ENCODE measurements at places on chromosomes 12 and 14.

GRCh38 chr12:76552343-76552938 lies 7.1 kb downstream of the OSBPL8 start:
- no peak for DNase-seq

- no peak for DNase-seq
Measured at GRCh38 chr14:104865631-104866441, 768 bp downstream of the CEP170B start.

GRCh38 chr14:96275177-96276112 lies 19.4 kb downstream of the BDKRB1 start:
- peak; percentile 71 for DNase-seq

DNA sequence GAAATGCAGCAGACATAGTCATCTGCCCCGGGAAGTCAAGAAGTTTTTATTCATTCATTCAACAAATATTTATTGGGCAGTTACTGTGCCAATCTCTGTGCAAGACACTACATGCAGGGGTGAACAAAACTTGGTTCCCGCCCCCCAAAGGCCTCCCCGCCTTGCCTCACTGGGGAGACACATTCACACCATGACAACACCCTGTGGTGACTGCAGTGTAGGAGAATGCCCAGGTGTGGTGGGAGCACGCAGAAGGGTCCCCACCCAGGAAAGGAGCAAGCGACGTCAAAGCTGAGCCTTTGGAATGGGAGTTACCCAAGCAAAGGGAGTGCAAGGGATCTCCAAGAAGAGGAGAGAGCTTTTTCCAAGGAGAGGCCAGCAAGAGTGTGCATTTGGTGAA lies 1.6 kb upstream of the AQP6 start:
- no peak for DNase-seq

DNA sequence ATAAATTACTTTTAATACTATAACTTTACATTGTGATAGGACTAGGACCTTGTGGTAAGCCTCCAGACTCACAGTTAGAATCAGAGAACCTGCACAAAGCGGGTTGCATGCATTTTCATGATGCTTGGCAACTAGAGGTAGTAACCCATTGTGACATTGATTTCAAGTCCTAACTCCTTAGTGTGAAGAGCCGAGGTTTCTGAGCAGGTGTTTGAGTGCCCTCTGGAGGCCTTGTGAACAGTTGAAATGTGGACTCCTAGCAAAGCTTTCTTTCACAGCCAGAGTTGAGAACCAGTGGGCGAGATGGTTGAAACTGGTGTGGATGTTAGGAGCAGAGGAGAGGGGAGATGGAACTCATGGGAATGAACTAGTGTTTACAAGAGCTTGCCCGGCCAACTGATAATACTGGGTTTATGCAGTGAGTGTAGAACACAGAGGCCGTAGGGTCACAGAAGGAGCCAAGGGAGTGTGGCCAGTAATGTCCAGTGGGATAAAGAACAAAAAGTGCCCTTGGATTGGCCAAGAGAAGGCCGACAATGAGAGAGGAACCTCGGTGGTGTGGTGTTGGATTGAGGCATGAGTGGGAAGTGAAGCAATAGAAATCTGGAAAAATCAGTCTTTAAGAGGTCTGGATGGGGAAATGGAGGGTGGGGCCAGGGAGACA lies 10.9 kb downstream of the ZNF664 start:
- peak; percentile 66 for DNase-seq

DNA sequence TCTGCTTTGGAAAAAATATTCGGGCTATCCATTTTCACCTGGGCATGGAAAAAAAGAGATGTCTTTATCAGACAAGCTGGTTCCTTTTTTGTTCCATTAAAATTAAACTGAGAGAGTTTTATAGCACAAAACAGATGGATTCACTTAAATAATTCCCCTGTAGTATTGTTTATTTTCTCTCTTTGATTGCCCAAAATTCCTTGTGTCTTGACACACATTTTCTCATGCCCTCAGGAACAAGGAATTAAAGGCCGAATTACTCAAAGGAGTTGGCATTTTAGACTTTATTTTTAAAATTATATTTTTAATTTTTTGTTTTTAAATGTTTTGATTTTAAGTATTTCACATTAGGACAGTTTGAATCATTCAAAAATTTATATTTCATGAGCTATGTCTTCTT lies 69.6 kb upstream of the SLCO1C1 start:
- DNase-seq: no peak

DNA sequence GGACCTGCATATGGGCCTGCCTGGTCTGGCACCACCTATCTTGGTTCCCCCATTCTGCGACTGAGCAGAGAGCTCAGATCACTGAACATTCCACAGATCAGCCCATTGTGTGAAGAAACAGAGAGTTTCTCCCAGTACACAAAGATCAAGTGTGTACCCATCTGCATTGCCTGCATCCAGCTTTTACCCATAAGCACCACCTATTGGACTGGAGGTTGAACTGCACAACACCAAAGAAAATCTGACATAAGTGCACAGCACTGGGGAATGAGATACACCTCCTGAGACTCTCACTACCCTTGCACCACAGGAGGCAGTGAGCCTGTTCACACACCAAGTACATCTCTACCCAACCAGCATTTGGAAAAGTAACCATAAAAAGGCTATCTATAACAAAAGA lies 362.6 kb upstream of the CLEC14A start:
- no peak for DNase-seq

DNA sequence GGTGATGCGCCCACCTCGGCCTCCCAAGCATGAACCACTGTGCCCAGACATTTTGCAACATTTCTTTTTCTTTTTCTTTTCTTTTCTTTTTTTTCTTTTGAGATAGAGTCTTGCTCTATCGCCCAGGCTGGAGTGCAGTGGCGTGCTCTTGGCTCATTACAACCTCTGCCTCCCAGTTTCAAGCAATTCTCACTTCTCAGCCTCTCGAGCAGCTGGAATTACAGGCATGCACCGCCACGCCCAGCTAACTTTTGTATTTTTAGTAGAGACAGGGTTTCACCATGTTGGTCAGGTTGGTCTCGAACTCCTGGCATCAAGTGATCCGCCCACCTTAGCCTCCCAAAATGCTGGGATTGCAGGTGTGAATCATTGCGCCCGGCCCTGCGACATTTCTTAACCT lies 7.6 kb upstream of the CDC42BPB start:
- no peak for DNase-seq

- DNase-seq: no peak
Measured at GRCh38 chr12:65603438-65604351, 220.6 kb upstream of the HMGA2 start.

GRCh38 chr14:64337888-64338615 lies 43.9 kb upstream of the ESR2 start:
- peak; percentile 9 for DNase-seq

- DNase-seq: no peak
Measured at GRCh38 chr12:126889501-126889900, 1377.5 kb upstream of the TMEM132C start.

- no peak for DNase-seq
Measured at GRCh38 chr12:15819644-15820437, 30.7 kb upstream of the EPS8 start.

DNA sequence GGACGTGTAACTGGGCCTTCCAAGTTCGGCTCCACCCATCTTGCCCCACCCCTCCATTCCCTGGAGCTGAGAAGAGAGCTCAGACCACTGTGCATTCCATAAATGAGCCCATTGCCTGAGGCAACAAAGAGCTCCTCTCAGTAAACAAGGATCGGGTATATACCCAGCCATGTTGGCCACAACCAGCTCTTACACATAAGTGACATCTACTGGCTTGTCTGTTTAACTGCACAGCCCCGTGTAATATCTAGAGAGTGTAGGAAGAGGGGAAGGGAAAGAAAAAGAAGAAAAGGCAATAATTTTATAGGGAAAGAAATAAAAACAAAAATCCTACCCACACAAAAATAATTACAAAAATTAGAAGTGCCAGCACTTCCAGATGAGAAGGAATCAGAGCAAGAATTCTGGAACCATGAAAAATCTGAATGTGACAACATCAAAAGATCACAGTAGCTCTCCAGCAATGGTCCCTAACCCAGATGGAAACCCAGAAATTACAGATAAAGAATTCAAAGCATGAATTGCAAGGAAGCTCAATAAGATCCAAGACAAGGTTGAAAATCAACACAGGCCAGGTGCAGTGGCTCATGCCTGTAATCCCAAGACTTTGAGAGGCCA lies 308.1 kb downstream of the RPAP3 start:
- peak; percentile 57 for DNase-seq

DNA sequence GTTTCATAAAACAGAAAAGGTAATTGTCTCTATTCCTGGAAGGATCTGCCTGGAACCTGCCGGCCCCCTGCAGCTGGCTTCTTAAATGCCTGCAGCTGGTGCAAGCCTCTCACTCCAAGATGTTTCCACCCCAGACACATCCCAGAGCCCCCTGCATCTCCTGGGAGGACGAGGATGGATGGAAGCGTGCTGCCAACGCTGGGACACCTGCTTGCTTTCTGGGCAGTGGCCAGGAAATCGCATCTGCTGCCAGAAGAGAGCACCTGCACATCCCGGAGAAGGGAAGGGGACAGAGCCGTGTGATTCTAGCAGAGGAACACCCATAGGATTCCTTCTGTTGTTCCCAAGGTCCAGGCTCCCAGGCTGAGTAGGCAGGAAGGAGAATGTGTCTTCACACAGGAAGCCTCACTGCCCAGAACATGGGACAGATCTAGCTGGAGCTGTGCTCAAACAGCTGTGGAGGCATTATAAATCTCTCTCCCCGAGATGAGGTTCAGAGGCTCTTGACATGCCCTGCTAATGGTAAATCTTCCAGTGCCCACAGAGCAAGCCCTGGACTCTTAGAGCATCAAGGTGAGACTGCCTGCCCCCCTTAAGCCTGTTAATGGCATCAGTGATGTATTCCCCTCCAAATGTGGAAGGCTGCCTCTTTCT lies 138.8 kb upstream of the MAP1LC3B2 start:
- DNase-seq: no peak

DNA sequence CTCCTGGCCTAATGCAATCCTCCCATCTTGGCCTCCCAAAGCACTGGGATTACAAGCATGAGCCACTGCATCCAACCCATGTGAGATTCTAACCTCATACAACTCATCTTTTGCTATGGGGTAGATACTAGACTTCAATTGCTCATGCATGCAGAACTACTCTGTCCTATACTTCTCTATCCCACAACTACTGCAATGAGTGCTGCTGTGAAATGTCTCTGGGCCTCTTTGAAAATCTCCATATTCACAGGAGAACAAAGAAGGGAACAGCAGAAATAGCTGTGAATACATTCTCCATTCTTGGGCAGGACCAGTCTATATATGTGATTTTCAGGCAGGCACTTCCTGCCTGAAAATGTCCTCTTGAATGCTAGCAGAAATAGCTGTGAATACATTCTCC lies 220.7 kb upstream of the GRIP1 start:
- DNase-seq: no peak

DNA sequence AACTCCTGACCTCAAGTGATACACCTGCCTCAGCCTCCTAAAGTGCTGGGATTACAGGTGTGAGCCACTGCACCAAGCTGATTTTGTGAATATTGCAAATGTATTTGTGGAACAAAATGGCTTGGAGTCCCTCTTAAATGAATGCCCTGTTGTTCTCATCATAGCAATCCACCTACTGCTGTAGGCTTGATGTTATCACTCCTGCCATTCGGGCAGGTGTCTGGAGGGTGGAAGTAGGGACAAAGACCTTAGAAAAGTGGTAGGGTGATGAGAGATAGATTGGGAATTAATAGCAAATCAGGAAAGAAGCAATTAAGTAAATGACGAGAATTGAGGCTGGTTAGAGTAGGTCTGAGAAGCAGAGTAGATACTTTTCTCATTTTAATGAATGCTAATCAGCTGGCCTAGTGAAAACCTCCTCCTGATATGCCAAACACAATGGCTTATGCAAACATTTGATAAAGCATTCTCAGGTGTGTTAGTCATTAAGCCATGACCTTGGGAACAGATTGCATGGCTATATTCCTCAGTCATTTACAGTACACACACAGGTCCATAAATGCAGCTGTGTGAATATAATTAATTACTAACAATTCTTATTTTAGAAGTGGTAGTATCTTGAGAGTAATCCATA lies 60.5 kb upstream of the USP44 start:
- DNase-seq: no peak

- no peak for DNase-seq
Measured at GRCh38 chr12:21696625-21697024, 39.0 kb upstream of the LDHB start.

GRCh38 chr14:105761842-105762241 lies 235.5 kb downstream of the TMEM121 start:
- no peak for DNase-seq

DNA sequence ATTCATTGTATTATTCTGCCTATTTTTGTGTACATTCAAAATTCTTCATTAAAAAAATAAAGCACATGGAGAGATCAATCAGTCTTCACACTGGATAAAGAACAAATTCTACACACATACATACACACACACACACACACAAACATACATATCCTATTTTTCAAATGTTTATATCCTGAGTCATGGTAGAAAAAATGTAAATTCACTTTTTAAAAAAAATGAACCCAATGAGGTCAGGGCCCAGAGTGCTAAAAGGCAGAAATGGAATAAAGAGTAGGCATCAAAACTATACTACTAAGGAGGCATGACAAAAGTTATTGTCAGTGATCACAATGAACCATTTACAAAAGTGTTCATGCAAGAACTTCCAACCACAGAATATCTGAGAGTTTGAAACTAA lies 17.3 kb downstream of the GALC start:
- DNase-seq: no peak

DNA sequence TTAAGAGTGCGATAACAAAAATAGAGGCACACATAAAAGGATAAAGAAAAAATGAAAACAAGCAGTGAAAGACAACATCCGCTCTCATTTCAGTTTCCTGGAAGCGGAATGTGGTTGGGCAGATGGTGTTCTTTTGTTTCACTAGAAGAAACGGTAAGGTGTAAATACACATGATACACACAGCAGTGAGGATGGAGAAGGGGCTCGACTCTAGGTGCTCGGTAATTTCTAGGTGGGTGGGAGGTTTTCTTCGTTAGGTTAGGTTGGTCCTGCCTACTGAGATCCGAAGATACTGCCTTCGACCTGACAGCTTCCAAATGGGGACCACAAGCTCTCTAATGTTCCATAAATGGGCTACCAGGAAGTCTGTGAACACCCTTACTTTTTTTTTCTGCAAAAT lies 1082.5 kb downstream of the BCL11B start:
- DNase-seq: no peak

DNA sequence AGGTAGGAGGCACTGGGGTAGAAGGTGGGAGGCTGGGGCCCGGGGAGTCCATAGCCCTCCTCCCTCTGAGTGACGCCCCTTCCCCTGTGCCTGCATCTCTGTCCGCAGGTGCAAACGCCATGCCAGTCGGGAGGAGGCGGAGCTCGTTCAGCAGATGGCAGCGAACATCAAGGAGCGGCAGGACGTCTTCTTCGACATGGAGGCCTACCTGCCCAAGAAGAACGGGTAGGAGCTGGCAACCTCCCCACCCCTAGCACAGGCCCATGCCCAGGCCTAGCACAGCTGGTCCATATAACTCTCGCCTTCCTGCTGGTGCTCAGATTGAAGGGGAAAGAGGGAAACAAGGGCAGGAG lies 35.6 kb downstream of the TMEM120B start:
- DNase-seq: no peak

DNA sequence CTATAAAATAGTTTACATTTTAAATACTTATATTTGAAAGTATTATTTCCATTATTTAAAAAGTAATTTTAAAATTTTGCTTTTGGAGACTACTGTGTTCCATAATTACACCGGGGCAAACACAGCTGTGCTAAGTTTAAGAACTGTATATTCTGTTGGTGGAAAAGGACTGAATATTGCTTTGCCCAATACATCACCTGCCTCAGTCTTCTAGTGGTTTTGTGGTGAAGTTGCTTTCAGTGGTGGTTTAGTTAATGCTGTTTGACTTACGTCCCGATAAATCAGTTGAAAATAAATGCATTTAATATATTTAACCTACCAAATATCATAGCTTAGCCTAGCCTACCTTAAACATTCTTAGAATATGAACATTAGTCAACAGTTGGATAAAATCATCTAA lies 23.4 kb downstream of the FBXO34 start:
- no peak for DNase-seq
